ENCODE measurements at places on chromosomes 16 and 17. TPM values are rescaled to one million over a fixed set of nuclear protein-coding genes. Genes with fewer than 3 reads are reported as not detected.

BRIP1 gene
- not detected for total RNA-seq

DNA sequence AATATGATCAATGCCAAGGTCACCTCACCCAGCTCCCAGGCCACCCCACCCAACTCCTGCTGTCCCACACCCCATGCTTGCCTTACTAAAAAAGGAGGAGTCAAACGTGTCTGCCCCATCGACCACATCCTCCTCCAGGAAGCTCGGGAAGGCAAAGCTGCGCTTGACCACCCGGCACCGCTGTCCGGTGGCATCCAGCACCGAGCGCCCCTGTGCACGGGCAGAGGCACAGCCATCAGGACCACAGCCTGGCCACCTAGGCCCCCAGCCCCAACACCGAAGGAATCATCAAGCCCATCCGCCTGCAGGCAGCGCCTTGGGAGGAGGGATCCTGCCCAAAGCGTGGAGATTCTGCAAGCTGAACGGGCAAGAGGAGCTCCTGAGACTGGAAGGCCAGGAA is 10.2 kb downstream of the AANAT start:
- DNase-seq = no peak

ABCC12 gene
- not detected for total RNA-seq

GRCh38 chr16:1772362-1772907 is at the start of gene EME2:
Gene EME2 (plus strand): TSS chr16:1772810. CDS start chr16:1773228, 418 bp downstream.
- no peak for DNase-seq

All from sigmoid colon (tissue), 7 donors.